ENCODE measurements at places on chromosomes 13 and 19. TPM values are rescaled to one million over a fixed set of nuclear protein-coding genes. Genes with fewer than 3 reads are reported as not detected.

- H3K36me3 ChIP-seq: no peaks in the 10 kb centered on the region
- H3K4me3 ChIP-seq: no peak overlapping the region
- no peak for DNase-seq
- no peak overlapping the region for H3K27ac ChIP-seq
- no peaks in the 10 kb centered on the region for H3K4me1 ChIP-seq
- no peaks in the 10 kb centered on the region for H3K27me3 ChIP-seq
Observed at GRCh38 chr13:39565036-39565949, 37.7 kb downstream of the LHFPL6 start.

The ERICH6B gene
- polyA plus RNA-seq: 2.1 TPM

The ZNF625 gene
- 20.5 TPM for polyA plus RNA-seq

DNA sequence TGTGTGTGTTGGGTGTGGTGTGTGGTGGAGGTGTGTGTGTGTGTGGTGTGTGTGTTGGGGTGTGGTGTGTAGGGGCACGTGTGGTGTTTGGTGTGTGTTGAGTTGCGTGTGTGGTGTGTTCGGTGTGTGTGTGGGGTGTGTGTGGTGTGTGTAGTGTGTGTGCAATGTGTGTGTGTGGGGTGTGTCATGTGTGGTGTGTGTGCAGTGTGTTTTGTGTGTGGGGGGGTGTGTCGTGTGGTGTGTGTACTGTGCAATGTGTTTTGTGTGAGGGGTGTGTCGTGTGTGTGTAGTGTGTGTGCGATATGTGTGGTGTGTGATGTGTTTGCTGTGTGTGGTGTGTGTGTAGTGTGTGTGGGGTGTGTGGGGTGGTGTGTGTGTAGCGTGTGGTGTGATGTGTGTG lies 6.0 kb upstream of the KPTN start:
- no peaks in the 10 kb centered on the region for H3K36me3 ChIP-seq
- H3K27ac ChIP-seq: no peak overlapping the region
- no peak overlapping the region for H3K4me3 ChIP-seq
- peaks cover 5% of the 10 kb centered on the region for H3K4me1 ChIP-seq
- DNase-seq: no peak

- H3K36me3 ChIP-seq: no peaks in the 10 kb centered on the region
- H3K27me3 ChIP-seq: no peaks in the 10 kb centered on the region
- DNase-seq: no peak
- H3K27ac ChIP-seq: no peak overlapping the region
- H3K4me1 ChIP-seq: no peaks in the 10 kb centered on the region
- H3K4me3 ChIP-seq: no peak overlapping the region
Observed at GRCh38 chr13:49046002-49046401, 70.3 kb downstream of the FNDC3A start.

DNA sequence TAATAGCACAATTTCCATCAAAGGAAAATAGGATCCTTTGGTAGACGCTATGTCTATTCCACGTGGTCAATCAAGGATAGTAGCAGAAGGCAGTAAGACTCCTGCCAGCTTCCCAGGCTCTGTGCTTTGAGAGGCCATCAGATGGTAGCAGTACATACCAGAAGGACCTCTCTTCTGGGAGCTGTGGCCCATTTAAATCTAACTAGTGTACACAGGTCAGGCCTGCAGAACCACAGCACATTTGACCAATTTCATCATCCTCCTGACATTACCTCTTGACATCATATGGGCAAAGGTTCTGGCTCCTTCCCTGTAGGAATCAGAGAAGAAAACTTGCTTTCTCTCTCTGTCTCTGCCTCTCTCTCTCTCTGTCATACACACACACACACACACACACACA lies 229.6 kb upstream of the HTR2A start:
- H3K36me3 ChIP-seq: no peaks in the 10 kb centered on the region
- H3K4me1 ChIP-seq: no peaks in the 10 kb centered on the region
- no peak overlapping the region for H3K4me3 ChIP-seq
- H3K27ac ChIP-seq: no peak overlapping the region
- DNase-seq: no peak

The PLEKHF1 gene
- polyA plus RNA-seq: 1.7 TPM

- no peak for DNase-seq
- no peaks in the 10 kb centered on the region for H3K36me3 ChIP-seq
- no peaks in the 10 kb centered on the region for H3K27me3 ChIP-seq
- no peak overlapping the region for H3K27ac ChIP-seq
- H3K4me1 ChIP-seq: peaks cover 4% of the 10 kb centered on the region
- H3K4me3 ChIP-seq: no peak overlapping the region
Observed at GRCh38 chr13:60326273-60326672, 70.7 kb upstream of the TDRD3 start.

The CFAP97D2 gene
- 1.0 TPM for polyA plus RNA-seq

The ACER1 gene
- not detected for polyA plus RNA-seq

GRCh38 chr13:32309312-32310133 lies 5.6 kb downstream of the ZAR1L start:
- no peak for DNase-seq
- no peaks in the 10 kb centered on the region for H3K4me1 ChIP-seq
- no peaks in the 10 kb centered on the region for H3K36me3 ChIP-seq
- no peaks in the 10 kb centered on the region for H3K27me3 ChIP-seq
- no peak overlapping the region for H3K27ac ChIP-seq

DNA sequence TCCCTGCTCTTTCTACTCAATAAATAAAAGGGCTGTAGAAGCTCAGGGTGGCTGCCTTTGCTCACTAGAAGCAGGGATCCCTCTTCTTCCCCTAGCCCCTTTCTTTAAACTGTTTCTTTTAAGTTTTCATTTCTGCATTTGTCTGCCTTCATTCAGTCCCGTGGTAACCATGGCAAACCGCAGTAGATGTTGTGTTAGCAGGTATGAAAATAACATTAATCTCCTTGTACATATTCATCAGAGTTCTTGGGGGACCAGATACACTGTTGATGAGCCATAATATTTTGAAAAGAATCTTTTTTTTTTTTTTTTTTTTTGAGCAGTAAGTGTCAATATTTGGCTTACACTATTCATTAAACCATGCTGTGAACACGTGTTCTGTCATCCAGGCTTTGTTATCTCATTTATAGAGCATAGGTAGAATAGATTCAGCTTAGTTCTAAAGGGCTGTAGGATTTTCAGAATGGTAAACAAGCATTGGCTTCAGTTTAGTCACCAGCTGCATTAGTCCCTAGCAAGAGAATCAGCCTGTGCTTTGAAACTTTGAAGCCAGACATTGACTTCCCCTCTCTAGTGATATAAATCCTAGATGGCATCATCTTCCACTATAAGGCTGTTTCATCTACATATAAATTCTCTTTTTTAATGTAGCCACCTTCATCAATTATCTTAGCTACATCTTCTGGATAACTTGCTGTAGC lies 59.4 kb upstream of the SPRY2 start:
- H3K4me1 ChIP-seq: no peaks in the 10 kb centered on the region
- no peaks in the 10 kb centered on the region for H3K27me3 ChIP-seq
- no peak for DNase-seq
- H3K27ac ChIP-seq: no peak overlapping the region

Measured in left lung (tissue), 14 donors.